ENCODE measurements at places on chromosomes 5 and 9. TPM values are rescaled to one million over a fixed set of nuclear protein-coding genes. Genes with fewer than 3 reads are reported as not detected.

The MTAP gene
- total RNA-seq: 47.9 TPM

The CXXC5 gene
- total RNA-seq: 1.6 TPM

DNA sequence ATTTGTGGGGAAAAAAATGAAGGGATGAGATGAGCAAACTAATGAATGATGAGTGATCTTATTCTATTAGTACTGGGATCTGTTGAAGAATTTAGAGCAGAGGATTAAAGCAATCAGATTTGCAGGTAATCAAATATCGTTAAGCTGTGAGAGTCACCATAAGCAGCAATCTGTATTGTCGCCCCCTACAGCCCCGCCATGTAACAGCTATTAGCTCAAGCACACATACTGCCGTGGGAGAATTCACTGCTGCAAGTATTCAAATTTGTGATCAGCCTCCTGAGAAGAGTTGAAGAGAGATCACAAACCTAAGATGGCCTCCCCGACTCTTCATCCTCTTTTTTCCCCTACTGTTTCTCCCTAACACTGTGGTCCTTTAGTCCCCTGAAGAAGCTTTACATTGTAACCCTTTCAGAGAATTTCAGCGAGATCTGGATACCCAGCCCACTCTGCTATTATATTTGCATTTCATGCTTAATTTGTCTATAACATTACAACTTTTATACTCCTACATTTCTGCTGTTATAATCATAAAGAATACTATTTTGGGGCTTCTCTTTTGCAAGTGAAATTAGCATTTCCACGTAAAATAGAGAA is 28.5 kb upstream of the PHF24 start:
- no peak for DNase-seq

DNA sequence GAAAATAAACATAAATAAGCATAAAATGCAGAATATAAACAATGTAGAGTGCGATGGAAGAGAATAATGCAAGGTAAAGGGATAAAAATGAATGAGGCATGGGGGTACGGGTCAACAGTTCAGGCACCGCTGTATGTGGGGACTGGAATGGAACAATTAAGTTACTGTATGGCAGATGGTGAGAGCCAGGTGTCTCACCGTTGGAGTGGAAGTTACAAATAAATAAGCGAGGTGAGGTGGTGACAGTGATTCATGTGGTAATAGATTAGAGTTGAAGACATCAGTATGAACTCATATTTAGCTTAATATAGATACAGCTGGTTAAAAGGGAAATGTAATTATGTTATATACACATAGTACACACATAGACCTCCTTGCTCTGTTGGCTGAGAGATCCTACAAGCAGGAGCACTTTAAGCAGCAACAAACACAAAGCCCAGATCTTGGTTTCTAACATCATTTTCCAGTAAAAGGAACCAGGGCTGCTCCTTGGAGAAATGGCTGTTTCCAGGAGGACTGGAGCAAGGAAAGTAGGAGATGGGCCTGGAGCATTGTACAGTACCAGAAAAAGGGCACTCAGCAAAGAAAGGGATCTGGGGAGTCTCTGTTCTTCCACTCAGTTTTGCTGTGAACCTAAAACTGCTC is 2.4 kb upstream of the OMD start:
- DNase-seq: no peak

DNA sequence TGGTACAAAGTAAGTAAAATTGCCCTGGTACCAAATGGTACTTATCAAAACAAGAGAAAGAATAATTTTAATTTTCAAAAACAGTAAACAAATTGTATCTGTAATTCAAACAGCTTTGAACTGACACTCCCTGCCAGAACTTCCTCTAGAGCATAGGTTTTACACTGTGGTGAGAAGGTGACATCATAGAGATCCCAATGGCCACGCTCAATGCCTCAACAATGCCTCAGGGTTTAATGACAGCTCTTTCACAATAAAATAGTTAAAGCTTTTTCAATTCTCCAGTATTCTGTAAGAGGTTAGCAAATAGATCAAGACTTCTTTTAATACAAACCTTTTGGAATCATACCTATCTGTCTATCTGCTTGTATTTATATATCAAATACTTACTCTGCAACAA is 437.1 kb downstream of the PRR16 start:
- no peak for DNase-seq

DNA sequence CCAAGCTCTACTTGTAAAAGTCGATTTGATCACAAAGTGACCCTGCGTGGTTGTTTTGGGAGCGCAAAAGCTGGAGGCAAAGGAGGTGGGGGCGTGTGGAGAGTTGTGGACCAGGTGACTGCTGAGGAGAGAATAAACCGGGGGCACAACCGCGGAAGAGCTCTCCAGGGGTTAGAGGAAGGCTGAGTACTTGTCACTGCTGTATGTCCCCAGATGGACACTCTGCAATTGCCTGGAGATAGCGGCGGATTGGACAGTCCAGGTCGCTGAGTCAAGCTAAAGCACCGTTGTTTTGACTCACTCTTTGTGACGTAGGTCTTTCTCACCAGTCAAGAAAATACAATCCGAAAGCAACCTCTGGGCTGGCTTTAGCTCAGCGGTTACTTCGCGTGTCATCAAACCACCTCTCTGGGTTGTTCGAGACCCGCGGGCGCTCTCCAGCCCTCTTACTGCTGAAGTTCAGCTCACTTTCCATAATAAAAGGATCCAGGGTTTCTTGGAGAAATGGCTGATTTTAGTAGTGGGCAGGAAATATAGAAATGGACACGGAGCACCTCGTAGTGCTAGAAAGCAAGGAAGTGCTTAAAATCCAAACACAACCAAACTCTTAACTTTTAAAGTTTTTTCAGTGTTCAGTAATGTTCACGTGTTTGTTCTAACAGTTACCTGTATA is 25.7 kb downstream of the ZMAT2 start:
- peak; percentile 63 for DNase-seq

GRCh38 chr5:32791536-32792243 is 80.6 kb downstream of the NPR3 start:
- DNase-seq: no peak

DNA sequence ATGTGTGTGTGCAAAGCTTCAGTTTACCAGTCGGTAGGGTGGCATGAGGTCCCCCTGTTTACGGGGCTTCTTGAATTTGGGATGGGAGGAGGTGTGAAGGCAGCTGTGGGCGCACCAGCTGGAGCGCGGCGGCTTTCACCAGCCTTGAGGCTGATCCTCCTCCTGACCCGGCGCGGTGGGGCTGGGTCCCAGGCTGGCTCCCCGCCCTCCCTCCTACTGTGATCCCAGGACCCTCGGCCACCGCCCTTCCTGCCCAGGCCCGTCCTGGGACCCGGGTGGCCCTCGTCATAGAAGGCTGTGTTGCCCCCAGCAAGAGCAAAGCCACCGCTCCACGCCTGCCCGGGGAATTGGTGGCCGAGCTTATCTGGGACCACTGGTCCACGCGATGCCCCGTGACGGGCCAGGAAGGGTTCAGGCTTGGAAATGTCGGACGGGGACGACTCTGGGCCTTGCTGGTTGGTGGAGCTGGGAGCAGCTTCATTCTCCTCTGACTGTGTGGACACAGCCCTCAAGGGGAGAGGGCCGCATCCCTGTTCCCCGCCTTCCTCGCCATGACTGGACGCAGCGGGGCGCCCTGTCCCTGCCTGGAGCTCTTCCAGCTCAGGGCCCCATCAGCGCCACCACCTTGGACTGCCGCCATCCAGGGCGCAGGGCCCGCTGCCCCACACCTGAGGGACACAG is 271.1 kb upstream of the IRX1 start:
- DNase-seq: no peak

The SV2C gene
- not detected for total RNA-seq

- no peak for DNase-seq
Measured at GRCh38 chr5:45532826-45533624, 163.2 kb downstream of the HCN1 start.

- DNase-seq: no peak
Measured at GRCh38 chr9:104027295-104027694, 66.8 kb upstream of the SMC2 start.

- peak; percentile 8 for DNase-seq
Measured at GRCh38 chr5:16936150-16936988, at the start of gene MYO10. Gene MYO10, minus strand, starts transcription at chr5:16936288. Its CDS starts 480 bp downstream, at chr5:16935808.

The PRDM9 gene
- not detected for total RNA-seq

GRCh38 chr5:81750308-81751008 is 439 bp downstream of the SSBP2 start:
- DNase-seq: peak; percentile 48

- no peak for DNase-seq
Measured at GRCh38 chr5:54986269-54986654, 869 bp upstream of the ESM1 start.

All from CD4-positive, alpha-beta memory T cell (primary cell).